Kidney capillary endothelial cell (primary cell): ENCODE measurements at places on chromosomes 2 and 18.

DNA sequence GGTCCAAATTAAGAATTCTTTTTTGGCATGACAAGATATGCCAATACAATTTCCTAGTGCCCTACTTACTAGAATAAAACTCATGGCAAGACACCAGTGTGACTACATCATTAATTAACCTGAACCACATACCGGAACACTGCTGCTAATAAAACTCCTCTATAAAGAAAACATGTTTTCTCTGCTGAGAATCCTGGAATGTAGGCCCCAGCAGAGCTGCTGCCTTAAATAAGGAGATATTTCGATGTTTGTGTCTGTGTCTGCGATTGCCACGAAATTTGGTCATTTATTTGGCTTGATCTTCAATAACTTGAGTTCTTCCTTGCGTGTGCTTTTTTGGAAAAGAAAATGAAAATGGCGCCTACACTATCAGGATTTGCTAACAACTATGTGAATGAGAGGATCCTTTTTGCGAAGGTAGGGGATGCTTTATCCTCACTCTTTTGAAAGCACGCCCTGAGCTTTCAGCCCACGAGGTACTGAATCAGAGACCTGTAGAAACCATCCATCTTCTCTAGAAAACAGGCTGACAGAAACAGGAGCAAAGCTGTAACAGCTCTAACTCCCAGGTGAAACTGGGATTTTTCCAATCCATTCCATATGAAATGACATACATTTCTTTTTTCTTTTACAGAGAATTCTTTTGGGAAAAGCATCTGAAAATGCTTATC, 27.0 kb downstream of the KLF7 start:
- no peak for DNase-seq

DNA sequence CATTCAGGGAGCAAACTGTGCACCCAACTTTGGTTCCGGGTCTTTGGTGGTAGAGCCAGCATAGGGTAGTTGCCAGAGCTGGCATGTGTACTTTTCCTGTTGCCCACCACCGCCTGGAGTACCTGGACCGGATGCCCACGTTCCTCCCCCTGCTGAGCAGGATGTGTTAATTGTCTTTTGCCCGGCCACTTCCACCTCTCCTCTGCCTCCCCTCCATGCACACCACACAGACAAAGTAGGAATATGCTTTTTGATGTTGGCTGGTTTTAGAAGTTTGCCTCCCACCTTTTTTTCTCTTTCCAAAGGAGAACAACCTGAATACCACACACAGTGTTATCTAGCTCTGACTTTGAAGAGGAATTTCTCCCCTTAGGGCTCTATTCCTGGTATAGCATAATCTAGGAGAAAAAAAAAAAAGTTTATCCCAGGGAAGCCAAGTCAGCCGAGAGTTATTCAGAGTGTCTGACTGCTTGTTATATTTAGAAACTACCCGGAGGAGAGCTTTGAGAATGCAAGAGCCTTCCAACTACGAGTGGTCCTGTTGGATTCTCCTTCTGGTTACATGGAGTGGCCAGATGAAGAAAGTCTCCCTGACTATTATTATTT, 111.9 kb downstream of the SETBP1 start:
- no peak for DNase-seq

DNA sequence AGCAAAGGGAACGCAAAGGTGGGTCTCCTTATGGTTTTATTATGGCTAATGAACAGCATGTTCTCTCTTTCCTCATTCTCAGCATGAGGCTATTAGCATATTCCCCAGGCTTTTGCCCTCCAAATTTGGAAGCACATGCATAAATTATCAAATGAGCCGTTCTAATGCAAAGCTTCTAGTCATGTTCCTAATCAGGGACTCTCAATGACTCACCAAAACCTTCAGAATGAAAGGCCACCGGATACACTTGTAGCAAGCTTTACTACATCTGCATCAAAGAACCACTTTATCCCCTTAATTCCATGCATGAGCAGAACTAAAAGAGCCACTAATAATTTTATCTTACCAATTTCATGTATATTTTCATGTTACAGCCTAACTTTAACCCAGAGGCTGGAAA, 310.5 kb downstream of the LRATD1 start:
- DNase-seq = no peak

DNA sequence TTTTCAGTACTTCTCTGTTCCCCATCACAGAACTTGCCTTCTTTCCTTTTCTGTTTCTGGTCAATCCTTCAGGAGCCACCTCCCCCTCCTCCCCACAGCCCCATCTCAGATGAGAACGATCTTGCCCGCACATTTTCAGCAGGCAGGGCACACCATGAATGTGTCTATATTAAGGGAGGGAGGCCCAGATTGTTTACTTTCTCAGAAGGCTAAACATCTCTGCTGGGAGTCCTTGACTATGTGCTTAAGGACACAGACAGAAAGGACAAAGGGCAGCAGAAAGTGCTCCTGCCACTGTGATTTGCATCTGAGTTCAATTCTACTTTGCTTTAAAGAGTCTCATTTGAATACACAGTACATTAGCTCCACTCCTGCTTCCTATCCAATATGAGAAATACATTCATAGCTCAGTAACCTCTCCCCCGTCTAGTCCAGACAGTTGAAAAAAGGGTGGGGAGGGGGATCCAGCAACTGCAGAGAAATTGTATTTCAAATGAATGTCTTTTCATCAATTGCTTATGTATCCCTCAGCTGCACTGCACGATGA, 175.0 kb upstream of the PARD3B start:
- DNase-seq = no peak

- no peak for DNase-seq
These were observed 96.8 kb upstream of the CRACDL start for GRCh38 chr2:99032786-99033185.

DNA sequence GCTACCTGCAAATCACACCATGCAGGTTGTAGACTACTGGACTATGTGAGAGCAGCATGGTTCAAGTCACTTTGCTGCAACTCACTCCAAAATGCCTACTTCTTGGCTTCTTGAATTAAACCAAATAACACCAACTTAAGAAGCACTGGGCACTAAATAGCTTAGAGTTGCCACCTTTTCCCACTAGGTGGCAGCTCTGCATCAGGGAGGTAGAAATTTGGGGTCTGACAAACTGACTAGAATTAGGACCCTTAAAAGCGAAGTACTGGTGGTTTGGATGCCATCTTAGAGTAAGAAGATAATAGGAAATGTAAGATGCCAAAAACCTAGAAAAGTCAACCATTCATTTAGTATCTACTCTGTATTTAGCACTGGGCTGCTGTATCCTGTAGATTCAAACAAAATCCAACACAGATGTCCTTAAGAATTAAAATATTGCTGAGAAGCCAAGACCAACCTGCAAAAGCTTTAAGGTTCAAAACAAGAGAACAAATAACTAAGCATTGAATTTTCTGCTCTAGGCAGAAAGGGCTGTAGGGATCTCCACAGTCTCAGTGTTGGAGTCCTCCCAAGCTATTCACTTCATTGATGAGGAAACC, 65.5 kb downstream of the CCBE1 start:
- DNase-seq = peak; percentile 12

- no peak for DNase-seq
These were observed 37.3 kb downstream of the FER1L5 start for GRCh38 chr2:96679848-96680247.

DNA sequence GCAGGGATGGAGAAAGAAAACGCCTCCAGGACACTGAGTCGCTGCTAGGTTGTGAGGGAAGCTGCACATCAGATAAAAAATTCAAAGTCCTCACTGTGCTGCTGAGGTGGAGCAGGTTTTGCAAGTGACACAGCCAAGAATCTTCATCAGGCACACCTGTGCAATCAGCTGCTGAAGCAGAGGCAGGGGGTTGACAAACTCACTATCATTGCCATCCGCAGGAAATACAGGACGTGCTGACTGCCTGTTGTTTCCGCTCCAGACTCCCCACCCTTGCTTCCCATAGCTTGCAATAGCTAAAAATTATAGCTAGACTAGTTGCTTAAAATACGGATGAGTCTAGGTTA, 147.8 kb upstream of the FHL2 start:
- DNase-seq = peak; percentile 56

DNA sequence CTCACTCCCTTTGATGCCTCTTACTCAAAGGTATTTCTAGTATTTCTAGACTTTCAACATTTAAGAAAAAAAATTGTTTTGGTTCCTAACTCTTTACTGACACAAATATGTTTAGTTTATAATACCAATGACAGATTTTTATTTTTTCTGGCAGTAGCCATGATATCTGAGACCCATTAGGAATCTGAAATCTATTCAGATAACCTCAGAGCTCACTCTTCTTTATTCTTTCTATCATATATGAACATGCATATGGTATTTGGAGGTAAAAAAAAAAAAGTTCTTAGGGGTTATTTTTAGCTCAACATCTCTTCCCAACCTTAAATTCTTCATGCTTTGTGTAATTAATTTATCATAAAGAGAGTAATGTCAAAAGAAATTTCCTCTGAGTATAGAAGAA, 465.5 kb downstream of the CDH2 start:
- no peak for DNase-seq

DNA sequence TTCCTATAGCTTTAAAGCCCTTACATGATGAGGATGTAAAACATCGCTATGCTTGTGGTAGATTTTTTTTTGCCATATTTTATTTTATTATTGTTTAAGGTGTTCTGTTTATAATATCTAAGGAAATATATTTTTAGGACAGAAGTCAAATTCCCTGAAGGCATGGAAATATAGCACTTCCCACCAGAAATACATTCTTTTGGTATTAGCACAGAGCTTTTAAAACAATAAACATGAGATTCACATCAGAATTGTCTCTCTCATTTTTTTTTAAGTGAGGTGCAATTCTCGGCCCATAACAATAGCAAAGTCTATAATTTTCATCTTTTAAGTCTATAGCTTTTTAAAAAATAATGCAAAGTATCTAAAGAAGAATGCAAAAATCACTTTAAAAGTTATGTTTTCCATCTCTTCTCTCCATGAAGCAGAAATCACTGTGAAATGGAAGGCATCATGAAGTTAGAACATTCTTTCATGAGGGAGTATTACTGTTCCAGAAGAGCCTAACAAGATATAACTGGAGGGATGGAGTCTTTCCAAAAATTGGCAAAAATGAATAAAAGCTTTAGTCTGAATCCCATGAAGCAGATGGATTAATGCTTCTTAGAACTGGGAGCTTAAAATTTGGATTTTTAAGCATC, 283.6 kb upstream of the TRIB2 start:
- no peak for DNase-seq

DNA sequence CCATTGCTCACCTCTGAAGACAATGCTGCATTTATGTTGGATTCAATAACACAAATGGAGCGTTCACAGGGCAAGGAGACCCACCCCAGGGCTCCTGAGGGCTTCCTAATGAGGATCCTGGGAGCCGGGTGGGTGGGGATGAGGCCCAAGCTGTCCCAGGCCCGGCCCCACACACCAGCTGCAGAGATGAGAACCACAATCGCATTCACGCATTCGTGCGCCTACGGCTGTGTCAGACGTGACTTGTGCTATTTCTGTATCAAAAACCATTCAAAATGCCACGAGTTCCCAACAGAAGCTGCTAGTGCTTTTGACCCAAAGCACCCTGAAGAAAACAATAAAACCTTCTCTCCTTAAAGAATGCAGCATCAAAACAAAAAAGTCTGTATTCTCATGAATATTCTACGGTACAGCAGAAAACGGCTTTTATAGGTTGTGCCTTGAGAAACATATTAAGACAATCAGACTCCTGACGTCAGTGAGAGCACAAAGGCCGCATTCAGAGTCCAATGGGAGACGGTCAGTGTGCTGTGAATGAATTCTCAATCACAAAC, 205.4 kb downstream of the HDAC4 start:
- DNase-seq = no peak

- DNase-seq = no peak
These were observed 138.7 kb downstream of the PTGR3 start for GRCh38 chr18:75070235-75070624.

DNA sequence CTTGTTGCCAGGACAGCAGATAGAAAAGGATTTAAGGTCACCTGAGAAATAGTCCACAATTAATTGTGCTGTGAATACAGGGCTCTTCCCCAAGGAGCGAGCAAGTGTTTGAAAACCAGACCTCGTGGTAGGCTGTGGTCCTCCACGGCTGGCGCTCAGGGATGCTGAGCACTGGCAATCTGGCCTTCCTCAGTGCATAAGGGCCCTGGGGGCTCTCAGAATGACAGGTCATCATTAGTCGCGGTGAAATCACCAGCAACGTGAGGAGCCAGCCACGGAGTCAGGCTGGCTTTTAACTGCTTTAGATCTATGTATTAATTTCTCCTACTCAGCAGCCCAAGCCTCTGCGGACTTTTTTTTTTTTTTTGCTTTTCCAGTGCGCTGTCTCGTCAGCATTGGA, 148.5 kb downstream of the FHOD3 start:
- no peak for DNase-seq

DNA sequence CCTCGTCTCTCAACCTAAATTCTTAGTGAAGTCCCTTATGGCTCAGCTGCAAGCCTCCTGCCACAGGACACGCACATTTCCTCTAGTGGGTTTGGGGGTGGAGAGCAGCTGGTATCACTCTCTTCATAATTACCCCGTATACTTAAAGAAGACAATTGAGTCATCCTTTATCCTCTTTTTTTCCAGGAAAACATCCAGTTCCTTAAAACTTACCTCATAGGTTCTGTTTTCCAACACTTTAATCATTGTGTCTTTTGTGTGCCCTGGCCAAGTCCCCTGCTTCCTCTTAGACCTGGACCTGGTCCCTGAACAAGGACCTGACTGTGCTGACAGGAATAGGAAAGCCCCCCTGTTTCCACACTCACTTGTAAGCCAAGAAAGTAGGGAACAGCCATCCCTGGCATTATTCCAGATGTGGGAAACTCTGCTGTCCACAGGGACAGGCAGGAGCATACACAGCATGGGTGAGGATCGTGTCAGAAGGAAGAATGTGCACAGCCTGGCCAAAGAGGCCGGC, 42.3 kb upstream of the MYO1B start:
- peak; percentile 4 for DNase-seq

GRCh38 chr2:85405201-85406059, 4.7 kb downstream of the CAPG start:
- peak; percentile 59 for DNase-seq

DNA sequence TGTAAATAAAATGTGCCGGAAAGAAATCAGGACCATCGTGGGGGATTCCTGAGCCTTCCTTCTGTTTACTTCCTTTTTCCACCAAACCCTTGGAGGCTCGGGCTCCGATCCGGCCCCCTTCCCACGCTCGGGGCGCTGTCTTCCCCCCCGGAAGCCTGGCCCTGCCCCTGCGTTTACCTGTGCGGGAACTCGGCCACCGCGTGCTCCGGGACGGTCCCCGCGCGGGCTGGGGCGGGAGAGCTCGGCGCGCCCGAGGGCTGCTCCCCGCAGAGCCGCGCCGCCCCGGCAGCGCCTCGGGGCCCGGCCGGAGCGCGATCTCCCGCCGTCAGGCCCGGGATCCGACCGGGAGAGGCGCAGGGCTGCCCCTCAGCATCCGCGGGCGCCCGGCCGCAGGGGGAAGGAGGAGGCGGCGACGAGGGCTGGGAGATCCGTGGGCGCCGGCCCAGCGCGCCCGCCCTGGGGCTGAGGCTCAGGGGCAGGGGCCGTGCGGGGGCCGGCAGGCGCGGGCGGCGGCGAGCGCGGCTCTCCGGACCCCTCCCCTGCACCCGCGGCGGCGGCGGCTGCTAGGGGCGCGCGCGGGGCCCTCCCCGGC, 435 bp downstream of the ADCY3 start:
- DNase-seq = no peak

GRCh38 chr2:171810422-171811244, 83.4 kb downstream of the SLC25A12 start:
- DNase-seq = no peak

GRCh38 chr18:30988440-30988839, 54.1 kb downstream of the DSC3 start:
- no peak for DNase-seq
